Common myeloid progenitor, CD34-positive (primary cell): ENCODE measurements at places on chromosomes 6 and 20.

- DNase-seq: no peak
Observed at GRCh38 chr20:50151034-50151743, 2.3 kb downstream of the PEDS1 start.

DNA sequence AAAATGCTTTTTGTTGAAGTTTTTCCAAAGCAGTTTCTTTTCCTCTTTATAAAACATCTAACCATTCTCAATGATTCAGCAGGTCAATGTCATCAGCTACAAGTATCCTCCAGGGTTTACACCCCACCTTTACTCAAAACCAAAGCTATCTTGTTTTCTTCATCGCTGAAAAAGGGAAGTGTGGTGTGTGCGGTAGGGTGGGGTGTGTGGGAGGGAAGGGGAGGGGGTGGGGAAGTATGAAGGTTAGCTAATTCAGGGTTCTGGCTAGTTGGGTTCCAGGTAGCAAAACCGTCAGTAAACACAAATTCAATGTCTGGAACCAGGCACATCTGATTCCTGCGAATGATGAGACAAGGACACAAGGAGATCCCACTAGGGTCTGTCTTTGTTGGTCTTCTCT lies 189.6 kb downstream of the GJA10 start:
- peak; percentile 92 for DNase-seq

DNA sequence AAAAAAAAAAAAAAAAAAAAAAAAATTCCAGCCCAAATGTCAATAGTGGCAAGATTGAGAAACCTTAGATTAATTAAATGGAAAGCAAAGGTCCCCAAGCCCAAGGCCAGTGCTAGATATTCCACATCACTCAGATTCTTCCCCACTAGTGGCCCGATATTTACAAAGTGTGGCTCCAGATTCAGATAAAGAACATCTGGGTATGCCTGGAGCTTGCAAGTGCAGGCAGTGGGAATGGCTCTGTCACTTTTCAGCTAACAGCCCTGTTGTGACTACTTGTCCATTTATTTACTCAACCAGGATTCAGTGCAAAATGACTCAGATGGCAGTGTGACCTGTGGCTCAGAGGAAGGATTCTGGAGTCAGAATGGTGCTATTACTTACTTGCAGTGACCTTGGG lies 8.2 kb upstream of the KCNB1 start:
- DNase-seq: no peak

- no peak for DNase-seq
Observed at GRCh38 chr20:45919542-45920399, 7.8 kb upstream of the PLTP start.

DNA sequence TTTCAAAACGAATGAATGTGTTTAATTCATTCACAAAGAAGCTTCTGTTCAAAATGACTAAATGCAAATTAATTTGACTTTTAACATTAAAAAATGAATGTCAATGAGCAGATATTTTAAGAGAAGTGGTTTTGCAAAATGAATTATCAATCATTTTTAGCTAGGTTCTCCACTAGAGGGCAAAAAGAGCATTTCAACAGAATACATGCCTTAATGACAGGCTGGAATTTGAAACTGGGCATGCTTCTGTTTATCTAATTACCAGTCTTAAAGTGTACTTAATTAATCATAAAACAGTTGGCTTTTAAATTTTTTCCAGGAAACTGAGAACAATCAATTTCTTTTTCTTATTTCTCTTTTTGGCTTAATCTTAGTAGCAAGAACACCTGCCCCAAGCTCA lies 63.8 kb upstream of the TINAG start:
- no peak for DNase-seq

GRCh38 chr6:97069363-97069762 lies 144.8 kb downstream of the KLHL32 start:
- no peak for DNase-seq

- DNase-seq: no peak
Observed at GRCh38 chr20:13650474-13650873, 11.7 kb upstream of the TASP1 start.

DNA sequence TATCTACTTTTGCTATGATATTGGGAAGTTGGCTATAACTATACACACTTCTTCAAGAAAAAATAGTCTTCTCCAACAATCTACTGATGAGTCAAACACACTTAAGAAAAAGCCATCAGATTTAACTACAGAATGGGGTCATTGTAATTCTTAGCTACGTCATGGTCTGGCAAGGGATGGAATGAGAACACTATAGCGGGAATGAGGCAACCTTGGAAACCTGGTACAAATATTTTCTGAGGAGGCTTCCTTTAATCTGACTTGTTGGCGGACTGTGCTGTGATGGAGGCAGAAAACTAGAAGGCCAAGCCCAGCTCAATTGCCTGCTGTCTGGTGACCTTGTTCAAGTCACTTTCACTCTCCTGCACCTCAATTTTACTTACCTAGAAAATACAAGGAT lies 586.8 kb upstream of the JAG1 start:
- DNase-seq: no peak

DNA sequence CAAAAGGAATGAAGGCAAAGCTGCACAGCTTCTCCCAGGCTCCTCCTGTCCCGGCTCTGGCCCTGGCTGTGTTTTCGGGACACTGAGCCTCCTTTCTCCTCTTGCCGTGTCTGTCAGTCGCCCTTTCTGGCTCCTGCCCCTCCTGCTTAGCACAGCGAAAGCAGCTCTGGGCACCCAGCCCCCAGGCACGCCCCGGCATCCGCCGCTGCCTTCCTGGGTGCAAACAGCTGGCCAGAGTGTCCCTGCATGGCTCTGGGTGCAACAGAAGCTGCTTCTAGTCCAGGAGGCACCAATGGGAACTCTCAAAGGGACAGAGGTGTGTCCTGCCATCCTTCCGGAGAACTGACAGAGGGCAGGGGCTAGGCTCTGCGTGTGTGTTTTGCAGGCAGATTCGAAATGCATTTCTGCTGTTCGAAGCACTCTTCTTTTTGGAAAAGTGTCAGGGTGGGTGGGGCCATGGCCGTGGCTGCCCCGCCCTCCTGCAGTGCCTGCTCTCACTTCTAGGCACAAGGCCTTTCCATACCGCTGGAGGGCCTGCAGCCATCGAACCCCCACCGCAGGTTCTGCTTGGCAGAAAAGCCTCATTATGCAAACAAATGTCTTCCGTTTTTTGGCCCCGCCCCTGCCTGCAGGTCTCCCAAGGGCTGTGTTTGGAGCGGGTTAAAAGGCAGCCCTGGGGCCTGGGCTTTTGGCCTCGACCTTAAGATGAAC lies 15.5 kb downstream of the COL9A3 start:
- DNase-seq: peak; percentile 61

- no peak for DNase-seq
Observed at GRCh38 chr6:71393471-71393870, 104.9 kb downstream of the OGFRL1 start.

GRCh38 chr6:30864325-30864724 lies 20.0 kb upstream of the DDR1 start:
- DNase-seq: no peak

DNA sequence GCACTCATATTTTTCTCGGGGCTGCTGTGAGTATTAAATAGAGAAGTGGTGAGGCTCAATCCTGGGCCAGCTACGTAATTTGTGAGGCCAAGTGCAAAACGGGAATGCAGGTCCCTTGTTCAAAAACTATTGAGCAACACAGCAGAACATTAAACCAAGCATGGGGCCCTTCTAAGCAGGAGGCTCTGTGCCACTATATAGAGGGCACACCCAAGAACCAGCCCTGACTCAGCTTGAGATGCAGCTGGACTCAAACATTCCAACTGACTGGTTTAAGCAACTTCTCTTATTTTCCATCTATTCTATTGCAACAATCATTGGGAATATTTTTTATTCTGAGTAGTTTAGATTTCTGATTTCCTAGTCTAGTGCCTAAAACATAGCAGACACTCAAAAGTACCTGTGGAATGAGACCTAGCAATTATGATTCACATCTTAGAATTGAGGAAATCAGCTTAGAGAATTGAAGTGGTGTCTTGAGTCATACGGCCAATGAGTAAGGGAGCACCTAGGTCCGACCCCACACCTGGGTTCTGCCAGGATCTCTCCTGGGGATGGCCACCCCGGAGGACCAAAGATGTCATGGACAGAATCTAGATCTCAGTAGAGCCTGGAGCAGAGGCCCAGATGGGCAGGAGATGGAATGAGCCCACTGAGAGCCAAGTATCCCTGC lies 1.3 kb downstream of the SIRPB2 start:
- DNase-seq: peak; percentile 60

DNA sequence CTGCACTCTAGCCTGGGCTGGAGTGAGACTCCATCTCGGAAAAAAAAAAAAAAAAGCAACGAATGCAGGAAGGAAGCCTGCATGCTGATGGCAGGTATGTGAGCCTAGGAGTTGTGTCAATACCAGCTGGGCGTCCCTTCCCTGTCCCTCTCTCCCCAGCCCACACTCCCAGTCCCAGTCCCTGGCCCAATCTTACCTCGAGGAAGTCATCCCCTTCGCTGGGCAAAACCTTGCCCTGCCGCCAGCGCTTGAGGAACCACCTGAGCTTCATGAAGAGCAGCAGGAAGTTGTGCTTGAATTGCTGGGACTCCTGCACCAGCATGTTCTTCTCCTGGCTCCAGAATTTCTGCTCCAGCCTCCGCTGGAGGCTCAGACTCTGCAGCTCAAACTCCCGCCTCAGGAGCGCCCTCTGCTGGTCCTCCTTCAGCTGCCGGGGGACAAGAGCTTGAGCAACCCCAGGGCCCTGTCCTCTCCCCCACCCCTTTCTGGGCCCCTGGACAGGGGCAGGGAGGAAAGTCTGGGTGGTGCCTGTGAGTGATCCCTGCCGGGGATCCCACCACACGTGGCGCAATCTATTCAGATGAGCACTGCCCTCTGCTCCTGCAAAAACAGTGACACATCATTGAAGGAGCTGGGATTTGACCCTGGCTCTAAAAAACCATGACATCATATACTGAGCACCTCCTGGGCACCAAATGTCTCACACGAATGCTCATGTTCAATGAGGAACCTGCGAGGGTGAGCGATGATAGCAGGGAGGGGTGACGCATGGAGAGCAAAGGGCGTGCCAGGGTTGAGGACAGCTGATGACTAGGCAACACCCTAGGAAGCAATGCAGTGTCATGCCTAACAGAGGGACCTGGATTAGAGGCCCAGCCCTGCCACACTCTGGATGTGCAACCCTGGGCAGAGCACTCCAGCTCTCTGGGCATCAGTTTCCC lies 35.0 kb upstream of the DSN1 start:
- peak; percentile 60 for DNase-seq

DNA sequence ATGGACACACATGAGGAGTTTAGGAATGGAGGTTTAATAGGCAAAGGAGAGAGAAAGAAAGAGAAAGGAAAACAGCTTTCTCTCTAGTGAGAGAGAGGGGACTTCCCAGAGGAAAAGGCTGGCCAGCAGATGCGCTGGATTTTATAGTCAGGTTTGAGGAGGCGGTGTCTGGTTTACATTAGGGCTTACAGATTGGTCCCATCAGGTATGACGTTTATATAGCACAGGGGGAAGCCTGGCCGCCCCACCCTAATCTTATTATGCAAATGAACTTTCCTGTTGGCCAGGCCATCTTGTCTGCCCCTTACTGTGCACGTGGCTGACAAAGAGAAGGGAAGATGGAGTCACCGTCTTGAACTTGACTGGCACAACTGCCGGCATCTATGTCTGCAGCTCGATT lies 86.6 kb upstream of the QKI start:
- no peak for DNase-seq

DNA sequence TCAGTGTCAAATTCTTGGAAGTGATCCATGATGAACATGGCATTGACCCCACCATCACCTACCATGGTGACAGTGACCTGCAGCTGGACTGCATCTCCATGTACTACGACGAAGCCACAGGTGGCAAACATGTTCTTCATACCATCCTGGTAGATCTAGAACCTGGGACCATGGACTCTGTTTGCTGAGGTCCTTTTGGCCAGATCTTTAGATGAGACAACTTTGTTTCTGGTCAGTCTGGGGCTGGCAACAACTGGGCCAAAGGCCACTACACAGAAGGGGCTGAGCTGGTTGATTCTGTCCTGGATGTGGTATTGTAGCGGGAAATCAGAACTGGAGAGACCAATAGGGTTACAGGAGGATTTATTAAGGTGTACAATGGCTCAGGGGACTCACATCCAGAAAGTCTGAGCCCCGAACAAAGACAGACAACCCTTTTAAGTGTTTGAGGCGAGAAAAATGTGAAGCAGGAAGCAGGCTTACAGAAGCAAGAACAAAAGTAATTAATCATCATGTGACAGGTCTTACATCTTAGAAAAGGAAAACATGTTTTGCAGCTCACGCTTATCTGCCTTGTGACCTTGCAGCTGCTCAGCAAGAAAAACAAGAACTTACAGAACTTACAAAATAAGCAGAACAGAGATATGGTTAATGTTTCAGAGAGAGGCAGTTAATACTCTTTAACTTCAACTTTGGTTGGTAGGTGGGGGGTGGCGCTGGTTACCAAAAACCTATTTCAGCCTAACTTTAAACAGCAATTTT lies 58.8 kb upstream of the MOCS1 start:
- peak; percentile 41 for DNase-seq

- DNase-seq: no peak
Observed at GRCh38 chr6:1679031-1679687, 69.4 kb downstream of the FOXC1 start.

GRCh38 chr6:10412461-10413261 lies 2.2 kb downstream of the TFAP2A start:
- DNase-seq: no peak

- peak; percentile 89 for DNase-seq
Observed at GRCh38 chr20:50153500-50154377, at the start of gene PEDS1. Gene PEDS1, minus strand, starts transcription at chr20:50153723. Its CDS starts 86 bp downstream, at chr20:50153637.

DNA sequence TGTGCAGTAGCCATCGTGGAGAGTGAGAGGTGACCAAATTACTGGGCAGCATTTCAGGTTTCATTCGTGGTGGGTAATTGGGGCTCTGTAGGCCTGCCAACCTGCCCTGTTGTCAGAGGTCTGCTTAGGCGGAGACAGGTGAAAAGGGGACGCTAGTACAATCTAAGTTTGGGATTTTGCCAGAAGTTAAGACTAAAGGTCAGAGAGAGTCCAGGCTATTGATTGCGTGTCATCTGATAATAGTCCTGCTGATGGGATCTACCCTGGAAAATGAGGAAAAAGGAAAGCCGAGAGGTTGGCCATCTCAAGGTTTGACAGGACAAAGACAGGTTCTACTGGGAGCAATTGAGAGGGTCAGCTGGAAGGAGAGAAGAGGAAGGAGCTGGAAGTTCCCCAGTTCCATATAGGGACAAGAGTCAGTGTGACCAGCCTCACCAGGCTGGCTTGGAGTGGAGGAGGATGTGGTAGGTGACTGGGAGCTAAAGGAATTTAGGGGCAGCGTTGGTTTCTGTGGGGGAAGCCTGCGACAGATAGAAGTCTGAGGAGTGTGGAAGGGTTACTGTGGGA lies 10.9 kb downstream of the ARFGEF2 start:
- no peak for DNase-seq

GRCh38 chr6:113385020-113385431 lies 472.1 kb upstream of the MARCKS start:
- DNase-seq: no peak

GRCh38 chr6:77245026-77245425 lies 218.3 kb downstream of the HTR1B start:
- peak; percentile 8 for DNase-seq

GRCh38 chr20:19692685-19693119 lies 65.4 kb upstream of the RIN2 start:
- DNase-seq: peak; percentile 64

GRCh38 chr6:33742092-33742491 lies 4.6 kb downstream of the IP6K3 start:
- no peak for DNase-seq

DNA sequence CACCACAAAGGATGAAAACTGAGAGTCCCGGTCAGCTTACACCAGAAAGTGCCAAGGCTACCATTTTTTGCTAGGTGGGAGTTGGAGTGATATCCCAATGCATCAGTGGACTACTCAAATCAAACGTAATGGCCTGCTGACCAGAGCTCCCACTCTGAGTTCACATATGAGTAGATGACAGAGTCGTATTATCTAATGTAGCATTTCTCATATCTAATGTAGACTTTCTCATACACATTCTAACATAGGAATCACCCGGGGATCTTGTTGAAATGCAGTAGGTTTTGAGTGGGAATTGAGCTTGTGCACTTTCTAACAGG lies 38.4 kb upstream of the FUCA2 start:
- no peak for DNase-seq
